Renal cortical epithelial cell (primary cell): ENCODE measurements at places on chromosomes 11 and 22. TPM values are rescaled to one million over a fixed set of nuclear protein-coding genes. Genes with fewer than 3 reads are reported as not detected.

The SYT13 gene
- 12.1 and 42.2 TPM in 2 replicates for total RNA-seq

The SERPINH1 gene
- total RNA-seq = 219 and 458 TPM in 2 replicates

The CHRM1 gene
- not detected in 2 replicates for total RNA-seq

The INSC gene
- total RNA-seq = 0.15 and 0.52 TPM in 2 replicates

The SOX10 gene
- total RNA-seq = not detected in 2 replicates

The TREH gene
- total RNA-seq = not detected in 2 replicates
